NCI-H1930 (cell line): ENCODE measurements at places on chromosomes 7 and 10.

GRCh38 chr7:70017357-70017756 is 419.1 kb downstream of the AUTS2 start:
- DNase-seq, result no peak

DNA sequence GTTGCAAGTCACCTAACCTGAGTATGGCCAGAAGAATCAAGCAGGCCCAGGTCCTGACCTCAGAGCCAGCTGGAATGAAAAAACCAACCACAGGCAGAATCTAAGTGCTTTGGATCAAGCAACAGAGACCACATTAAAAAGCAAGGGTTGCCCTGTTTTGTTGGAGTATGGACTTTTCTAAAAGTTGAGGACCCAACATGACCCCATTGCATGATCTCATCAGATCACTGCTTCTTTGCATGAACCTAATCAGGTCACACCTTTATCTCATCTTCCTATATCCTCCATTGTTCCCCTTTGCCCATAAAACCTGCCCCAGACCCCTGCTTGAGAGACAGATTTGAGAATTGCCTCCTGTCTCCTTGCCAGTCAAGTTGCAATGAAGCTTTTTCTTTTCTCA is 11.6 kb upstream of the SNX10 start:
- DNase-seq, result no peak

DNA sequence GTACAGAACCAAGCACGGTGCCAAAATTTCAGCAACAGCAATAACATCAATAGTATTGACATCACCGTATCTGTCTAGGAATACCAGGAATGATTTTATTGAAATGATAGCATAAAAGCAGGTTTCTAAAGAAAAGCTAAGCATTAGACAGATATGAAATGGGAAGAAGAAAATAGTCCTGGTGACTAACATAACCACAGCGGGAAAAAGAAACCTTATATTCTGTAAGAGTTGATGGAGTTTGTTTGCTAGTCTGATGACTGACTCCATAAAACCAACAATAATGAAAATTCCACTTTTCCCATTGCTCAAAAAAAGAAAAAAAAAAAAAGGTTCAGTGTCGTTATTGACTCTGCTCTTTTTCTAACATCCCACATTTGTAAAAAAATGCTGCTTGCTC is 668.3 kb downstream of the IPMK start:
- DNase-seq, result no peak

- DNase-seq, result no peak
These were observed 33.3 kb upstream of the PON1 start for GRCh38 chr7:95357623-95358022.

DNA sequence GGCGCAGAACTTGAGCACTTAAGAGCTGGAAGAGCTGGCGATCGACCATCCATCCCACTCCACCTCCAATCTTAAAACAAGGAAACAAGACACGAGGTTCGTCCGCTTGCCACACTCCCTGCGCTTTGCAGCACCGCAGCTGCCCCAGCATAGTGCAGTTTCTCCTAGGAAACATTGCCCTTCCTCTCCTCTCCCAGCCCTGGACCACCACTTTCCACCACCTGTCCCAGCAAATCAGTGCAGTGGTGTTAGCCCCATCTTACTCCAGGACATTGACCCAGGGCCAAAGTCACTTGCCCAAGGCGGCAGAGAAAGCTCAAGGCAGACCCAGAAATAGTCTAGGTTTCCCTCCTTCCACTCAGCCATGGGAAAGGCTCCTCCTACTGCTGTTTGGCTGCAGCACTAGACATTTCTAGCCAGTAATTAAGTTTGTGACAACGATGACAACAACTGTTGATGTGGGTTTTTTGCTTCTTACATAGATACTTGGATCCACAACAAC is 1.5 kb upstream of the PARD3 start:
- DNase-seq, result no peak

DNA sequence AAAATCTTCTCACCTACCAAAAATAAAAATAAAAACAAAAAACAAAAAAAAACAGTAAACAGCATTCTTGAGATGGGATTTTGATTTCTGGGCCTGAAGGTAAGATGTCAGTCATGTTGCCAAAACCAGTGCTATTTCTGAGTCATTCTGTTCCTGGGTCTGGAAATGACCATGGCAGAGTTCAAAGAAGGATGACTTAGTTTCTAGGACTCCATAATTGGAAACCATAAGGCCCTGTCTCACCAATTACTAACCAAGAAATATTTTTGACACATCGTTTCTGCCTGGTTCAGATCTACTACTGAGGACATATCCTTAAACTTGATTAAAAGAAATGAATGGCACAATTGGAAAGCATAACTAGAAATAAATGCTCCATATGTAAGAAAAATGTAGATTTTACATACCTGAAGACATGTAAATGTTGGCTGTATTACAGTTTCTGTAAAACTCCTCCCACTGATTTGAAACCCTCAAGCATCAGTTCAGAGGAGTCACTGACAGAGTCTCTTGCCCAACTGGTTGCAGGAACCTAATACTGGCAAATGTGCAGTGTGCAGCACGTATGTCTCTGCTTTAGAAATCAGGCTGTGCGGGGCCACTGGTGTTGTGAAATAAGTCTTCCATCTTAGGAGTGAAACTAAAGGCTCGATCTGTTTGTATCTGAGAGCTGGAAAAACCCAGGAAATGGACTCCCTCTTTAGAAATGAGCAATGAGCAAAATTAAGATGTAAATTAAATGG is 84.8 kb upstream of the EGR2 start:
- DNase-seq, result no peak

- DNase-seq, result no peak
These were observed 157.0 kb upstream of the PRSS1 start for GRCh38 chr7:142592231-142592630.

DNA sequence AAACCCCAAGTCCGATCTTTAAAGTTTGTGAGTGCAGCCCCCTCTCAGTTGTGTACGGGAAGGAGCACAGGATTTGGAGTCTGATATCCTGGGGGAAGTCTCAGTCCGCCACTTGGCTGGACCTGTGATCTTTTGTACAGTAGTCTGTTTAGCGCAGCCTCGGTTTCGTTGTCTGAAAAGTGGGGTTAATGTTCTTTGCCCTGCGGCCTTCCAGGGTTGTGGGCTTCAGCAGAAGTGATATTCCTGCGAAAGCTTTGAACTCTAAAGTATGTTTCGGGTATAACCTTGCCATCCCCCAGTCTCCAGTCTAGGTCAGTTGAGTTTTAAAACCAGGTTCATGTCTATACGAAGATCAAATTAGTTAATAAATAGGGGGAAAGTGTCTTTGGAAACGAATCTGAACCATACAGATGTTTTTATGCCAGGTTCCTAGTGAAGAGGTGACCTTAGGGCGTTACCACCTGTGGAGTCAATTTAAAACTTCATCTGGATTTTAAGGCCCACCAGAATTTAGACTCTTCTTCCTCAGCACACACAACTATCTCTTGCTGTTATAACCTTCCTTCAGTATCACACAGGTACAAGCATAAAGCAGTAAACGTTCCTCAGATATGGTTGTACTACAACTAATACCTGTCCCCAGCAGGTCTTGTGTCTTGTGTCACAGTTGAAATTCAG is 904 bp downstream of the R3HCC1L start:
- no peak for DNase-seq

DNA sequence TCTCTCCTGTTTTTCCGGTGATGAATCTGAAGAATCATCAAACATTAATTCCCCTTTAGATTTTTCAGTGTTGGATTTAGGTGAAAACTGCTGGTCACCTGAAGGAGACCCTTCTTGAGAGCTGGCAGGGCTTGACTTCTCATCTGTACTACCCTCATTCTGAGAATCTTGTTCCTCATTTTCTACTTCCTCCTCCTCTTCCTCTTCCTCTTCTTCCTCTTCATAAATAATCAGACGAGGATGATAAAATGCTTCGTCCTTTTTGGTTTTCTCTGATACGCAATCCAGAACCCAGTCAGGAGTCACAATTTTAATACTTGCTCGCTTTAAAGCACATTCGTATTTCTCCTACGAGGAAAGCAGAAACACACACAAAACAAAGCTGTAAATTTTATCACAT is 26.9 kb downstream of the PAXIP1 start:
- DNase-seq, result no peak

DNA sequence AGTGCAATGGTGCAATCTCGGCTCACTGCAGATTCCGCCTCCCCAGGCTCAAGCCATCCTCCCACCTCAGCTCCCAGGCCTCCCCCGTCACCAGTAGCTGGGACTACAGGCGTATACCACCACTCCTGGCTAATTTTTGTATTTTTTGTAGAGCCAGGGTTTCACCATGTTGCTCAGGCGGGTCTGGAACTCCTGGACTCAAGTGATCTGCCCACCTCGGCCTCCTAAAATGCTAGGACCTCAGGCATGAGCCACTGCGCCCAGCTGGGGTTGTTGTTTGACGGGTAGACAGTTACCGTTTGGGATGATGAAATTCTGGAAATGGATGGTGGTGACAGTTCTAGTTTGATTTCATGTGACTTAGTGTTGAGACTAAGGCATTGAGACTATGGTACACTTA is 15.3 kb downstream of the CALML3 start:
- DNase-seq, result no peak

DNA sequence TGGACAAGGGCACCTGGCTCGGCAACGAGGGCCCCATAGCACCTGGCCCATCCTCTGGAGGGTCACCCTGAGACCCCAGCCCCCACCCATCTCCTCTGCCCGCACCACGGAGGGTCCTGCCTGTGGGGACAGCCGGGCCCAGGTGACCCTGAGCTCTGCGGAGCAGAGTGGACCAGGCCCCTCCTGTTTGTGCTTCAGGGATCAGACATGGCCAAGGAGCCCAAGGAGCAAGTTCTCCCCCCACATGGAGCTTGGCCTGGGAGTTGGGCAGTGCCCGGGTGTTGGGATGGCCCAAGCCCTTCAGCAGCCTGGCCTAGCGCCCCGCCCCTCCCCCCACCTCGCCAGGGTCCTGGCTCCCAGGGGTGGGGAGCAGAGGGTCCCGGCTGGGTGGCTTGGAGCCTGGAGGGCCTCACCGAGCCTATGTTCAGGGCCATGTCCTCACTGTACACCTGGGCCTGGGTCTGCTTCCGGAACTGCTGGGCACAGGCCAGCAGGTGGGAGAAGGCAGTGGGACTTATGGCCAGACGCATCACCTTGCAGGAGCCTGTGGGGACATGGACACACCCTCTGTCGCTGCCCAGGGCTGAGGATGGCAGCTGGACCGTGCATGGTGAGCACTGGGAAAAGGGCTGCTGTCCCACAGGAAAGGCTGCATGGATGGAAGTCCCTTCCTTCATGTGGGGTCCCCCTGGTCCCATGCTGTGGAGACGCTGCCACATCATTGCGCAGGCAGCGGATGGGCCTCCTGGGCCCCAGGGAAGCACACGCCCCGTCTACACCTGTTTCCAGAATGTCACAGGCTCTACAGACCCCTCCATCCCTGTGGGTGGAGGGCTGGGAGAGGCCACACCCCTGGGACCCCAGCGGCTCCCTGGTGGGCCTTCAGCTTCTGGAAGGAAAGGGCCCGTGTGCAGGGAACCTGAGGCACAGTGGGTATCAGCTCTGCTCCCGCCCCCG is 49.2 kb upstream of the NKX6-2 start:
- no peak for DNase-seq

DNA sequence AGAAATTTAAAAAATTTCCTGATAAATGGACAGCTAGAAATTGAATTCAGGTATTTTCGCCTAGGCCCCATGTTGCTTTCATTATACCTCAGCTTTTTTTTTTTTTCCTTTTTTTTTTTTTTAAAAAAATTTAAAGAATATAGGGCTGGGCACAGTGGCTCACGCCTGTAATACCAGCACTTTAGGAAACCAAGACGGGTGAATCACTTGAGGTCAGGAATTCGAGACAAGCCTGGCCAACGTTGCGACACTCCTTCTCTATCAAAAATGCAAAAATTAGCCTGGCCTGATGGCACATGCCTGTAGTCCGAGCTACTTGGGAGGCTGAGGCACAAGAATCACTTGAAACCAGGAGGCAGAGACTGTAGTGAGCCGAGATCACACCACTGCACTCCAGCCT is 334.0 kb downstream of the SORCS1 start:
- no peak for DNase-seq

DNA sequence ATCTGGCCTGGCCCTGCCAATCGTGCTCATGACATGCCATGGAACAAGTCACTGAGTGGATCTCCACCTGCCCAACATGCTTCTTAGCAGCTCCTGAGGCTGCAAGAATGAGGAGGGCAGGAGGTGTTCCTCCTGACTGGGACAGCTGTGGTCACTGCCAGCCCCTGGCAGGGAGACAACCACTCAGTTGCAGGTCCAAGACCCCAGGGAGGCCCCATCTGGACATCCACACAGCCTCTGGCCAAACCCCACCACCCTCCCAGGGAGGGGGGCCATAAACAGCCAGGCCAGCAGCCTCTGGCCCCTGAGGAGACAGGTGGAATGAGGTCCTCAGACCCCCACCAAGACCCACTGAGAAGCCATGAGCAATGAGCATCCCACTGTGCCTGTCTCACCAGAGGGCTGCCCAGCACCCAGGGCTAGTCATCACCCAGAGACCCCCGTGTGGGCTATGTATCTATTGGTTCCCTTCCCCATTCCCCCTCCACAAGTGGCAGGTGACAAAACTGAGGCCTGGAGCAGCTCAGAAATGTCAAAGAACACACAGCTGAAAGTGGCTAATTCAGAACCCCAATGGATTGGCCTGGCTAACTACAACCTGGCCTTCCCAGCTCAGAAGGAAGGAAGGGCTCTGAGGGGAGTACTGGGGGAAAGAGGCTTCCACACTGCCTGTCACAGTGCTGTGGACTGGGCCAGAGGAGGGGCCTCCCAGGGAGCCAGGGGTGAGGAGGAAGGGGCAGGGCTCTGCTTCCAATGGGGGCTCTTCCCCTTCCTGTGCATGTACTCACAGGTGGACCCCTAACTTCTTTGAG is 3.0 kb downstream of the GPRIN2 start:
- DNase-seq, result no peak

GRCh38 chr7:20132585-20132984 is 84.6 kb downstream of the MACC1 start:
- no peak for DNase-seq

- DNase-seq, result no peak
These were observed 40.0 kb upstream of the INSIG1 start for GRCh38 chr7:155257482-155258225.

- DNase-seq, result peak; percentile 48
These were observed 1.1 kb upstream of the ITGB8 start for GRCh38 chr7:20329389-20330238.

DNA sequence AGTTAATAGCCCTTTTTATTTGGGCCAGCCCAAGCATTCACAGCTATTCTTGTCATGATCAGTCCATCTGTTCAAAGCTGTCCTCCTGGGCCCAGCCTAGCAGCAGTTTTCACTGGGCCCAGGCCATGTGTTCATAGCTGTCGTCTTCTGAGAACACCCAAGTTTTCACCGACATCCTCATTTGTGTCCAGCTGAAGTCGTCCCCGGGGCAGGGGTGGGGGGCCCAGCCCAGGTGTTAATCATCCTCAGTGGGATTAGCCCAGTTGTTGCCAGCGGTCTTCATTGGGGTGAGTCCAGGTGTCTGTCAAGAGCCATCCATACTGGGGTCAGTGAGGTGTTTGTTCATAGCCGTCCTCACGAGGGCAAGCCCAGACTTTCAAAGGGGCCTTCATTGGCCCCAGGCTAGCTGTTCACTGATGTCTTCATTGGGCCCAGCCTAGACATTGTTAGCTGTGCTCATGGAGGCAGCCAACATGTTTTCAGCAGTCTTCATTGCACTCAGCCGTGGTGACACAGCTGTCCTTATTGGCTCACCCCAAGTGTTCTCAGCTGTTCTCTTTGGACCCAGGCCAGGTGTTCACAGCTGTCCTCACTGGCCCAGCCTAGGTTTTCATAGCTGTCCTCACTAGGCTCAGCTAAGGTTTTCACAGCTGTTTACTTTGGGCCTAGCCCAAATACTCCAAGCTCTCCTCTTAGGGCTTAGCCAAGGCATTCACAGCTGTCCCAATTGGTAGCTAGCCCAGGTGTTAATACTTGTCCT is 10.0 kb downstream of the FRG2B start:
- DNase-seq, result no peak

- DNase-seq, result no peak
These were observed 27.5 kb upstream of the EGFR start for GRCh38 chr7:54991341-54991740.

GRCh38 chr10:132544744-132545658 is 7.4 kb downstream of the INPP5A start:
- no peak for DNase-seq
